ENCODE measurements at places on chromosomes 5 and 9.

DNA sequence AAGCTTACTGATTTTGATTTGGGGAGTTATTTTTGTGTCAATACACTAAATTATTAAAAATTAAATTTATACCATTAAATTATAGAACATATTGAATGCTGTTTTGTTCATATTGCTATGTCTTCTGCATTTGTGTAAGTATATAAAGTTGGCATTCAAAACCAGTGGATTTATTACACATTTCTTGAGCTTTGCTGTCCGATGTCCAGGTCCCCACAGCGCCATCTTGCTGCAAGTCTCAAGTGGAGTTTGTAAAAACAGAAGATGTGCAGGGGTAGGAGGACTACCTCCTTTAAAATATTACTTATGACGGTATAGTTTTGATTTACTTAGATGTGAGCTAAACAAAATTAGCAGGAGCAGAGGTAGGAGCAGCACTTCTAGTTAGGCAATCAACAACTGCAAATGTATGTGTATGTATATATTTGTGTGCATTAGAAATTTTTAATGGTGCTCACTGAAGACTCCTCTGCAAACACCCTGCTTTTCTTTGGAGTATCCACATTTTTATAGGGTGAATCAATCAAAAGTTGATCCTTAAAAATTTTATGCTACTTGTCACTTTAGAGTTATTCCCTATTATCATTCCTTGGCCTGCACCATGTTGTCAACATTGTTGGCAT, 37.4 kb downstream of the CPEB4 start:
- peak; percentile 53 for DNase-seq

- no peak for DNase-seq
These were observed 30.5 kb upstream of the ADAM19 start for GRCh38 chr5:157606046-157606445.

GRCh38 chr5:83488271-83488670, 16.7 kb downstream of the VCAN start:
- DNase-seq, result no peak

GRCh38 chr5:176514244-176514950, 22.8 kb downstream of the RNF44 start:
- no peak for DNase-seq

GRCh38 chr5:42235837-42236236, 187.4 kb upstream of the GHR start:
- no peak for DNase-seq

DNA sequence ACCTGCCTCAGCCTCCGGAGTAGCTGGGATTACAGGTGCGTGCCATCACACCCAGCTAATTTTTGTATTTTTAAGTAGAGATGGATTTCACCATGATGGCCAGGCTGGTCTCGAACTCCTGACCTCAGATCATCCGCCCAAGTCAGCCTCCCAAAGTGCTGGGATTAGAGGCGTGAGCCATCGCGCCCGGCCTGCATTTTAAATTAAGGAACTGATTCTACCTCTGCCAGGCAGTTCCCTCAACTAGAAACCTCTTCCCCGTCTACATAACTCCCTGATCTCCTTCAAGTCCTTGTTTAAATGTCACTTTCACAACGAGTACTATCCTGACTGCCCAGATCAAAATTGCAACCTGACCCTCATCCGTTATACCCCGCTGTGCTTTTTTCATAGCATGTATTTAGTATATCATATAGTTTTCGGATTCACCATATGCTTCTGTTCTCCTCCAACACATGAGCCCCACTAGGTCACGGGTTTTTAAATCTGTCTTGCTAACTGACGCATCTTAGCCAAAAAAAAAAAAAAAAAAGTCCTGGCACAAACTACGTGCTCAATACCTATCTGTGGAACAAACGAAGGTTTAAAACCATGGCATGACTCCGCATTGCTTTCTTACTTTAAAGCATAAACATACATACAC, 858 bp upstream of the SOWAHA start:
- DNase-seq, result no peak

DNA sequence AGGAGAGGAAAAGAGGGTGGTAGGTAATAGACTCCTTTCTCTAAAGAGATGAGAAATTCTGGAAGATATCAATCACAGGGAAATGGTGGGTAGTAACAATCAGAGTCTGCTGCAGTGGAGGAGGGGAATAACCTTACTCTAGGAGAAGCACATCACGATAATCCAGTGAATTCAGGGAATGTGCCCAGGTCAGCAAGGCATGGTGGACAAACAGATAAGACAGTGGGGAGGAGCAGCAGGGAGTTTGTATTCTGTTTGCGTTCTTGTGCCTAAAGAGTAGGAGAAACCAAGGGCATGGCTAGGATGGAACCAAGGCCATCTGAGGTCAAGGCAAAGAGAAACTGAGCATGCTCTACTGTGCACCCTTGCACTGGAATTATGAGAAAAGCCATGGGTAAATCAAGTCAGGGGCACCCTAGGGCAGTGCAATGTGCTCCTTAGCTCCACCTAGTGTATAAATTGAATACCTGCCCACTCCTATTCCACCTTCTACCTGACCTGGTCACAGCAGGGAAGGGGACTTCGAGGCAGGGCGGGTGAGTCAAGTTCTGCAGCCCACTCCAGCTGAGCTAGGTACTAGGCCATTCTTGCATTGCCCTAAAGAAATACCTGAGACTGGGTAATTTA, 31.6 kb downstream of the RETREG1 start:
- DNase-seq, result no peak

DNA sequence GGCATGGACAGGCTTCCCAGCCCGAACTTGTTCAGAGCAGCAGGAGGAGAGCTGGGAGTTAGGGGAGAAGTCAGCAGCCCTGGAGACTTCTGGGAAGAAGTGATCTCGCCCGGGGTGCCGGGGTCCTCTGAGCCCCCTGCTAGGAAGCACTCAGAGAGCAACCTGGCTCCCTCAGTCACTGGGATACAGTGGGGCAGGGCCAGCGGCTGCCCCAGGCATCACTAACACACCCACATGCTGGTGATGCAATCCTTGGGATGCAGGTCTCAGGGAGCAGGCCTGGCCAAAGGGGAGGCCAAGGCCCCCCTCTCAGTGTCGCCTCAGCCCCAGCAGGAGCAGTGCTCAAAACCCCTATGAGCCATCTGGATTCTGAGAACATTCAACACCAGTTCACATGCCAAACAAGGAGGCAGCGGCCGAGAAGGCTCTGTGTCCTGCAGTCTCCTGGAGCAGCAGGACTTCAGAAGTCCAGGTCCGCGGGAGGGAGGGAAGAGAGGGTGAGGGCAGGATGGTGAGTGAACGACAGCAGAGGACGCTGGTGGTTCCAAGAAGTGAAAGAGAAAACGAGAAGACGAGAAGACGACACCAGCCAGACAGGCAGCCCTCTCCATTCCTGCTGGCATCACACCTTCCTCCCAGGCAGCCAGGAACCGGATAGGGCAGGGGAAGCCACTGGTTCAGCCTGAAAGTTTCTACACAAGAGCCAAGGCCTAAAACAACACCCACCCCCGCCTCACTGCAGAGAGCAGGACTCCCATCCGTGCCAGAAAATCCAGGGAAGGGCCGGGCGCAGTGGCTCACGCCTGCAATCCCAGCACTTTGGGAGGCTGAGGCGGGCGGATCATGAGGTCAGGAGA, 2.3 kb downstream of the PNPLA7 start:
- no peak for DNase-seq

DNA sequence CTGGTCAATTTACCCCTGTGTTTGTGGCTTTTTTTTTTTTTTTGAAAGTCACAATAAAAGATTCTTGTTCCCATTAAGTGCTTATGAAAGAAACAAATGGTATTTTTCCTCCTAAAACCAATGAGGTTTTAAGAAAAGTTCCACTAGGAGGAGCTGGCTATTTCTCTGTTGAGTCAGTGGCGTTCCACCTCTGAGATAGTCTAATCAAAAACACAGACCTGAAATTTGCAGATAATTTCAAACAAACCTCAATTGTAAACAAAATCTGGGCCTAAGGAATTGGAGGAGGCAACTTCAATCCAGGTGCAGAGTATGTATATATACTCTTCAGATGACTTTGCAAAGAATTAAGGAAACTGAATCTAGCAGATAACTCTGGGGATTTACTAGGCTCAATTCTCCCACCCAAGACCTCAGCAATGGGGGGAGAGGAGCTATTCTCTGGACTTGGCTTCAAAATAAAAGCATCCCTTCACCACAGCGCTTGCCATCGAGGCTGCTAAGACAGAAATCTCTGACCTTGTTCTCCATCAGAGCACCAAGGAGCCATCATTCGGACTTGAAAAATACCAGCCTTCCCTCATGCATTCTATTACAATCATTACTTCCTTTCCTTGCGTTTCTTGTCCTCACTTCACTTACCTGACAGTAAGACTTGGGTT, 52.4 kb downstream of the FANCC start:
- peak; percentile 69 for DNase-seq

- no peak for DNase-seq
These were observed 58.0 kb downstream of the RNF38 start for GRCh38 chr9:36341936-36342577.

DNA sequence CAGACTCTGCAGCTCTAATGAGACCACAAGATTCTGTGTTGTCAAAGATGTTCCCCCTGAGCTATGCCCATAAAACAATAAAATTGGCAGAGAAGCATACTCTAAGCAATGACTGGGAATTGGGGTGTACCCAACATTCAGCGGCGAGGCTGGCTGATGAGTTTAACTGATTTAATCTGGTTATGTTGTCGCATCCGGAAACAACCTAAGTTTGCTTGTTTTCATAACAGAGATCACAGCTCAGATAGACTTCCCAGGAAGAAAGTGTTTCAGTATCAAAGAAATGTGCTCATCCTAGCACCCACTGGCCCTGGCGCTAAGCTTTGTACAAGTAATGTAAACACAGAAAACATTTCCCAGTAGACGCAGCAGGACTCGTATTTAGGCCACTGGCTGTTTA, 7.4 kb downstream of the SEMA5A start:
- DNase-seq, result no peak

GRCh38 chr9:91261417-91261816, 100.3 kb downstream of the AUH start:
- no peak for DNase-seq

- DNase-seq, result no peak
These were observed 6.9 kb upstream of the UBAP1 start for GRCh38 chr9:34171753-34172535.

- no peak for DNase-seq
These were observed 7.8 kb downstream of the RAI14 start for GRCh38 chr5:34663771-34664496.

DNA sequence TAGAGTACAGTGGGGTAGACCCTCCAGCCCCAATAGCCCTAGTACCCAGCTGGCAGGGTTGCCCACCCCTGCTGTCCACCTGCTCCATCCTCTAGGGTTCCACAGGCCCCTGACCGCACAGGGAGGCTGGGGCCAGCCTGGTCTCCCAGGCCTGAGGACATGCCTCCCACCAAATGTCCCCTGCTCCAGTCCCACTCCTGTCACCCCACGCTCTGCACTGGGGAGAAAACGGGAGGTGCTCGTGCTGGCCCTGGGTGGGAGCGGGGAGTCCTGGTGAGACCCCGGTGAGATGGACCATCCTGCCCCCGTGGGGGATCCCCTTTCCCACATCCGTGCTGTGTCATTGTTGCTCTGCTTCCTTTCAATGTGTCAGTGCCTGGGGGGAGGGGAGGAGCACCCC, 12.1 kb downstream of the CPLX2 start:
- no peak for DNase-seq

- DNase-seq, result peak; percentile 11
These were observed 262.9 kb downstream of the SPOCK1 start for GRCh38 chr5:137236252-137236651.

DNA sequence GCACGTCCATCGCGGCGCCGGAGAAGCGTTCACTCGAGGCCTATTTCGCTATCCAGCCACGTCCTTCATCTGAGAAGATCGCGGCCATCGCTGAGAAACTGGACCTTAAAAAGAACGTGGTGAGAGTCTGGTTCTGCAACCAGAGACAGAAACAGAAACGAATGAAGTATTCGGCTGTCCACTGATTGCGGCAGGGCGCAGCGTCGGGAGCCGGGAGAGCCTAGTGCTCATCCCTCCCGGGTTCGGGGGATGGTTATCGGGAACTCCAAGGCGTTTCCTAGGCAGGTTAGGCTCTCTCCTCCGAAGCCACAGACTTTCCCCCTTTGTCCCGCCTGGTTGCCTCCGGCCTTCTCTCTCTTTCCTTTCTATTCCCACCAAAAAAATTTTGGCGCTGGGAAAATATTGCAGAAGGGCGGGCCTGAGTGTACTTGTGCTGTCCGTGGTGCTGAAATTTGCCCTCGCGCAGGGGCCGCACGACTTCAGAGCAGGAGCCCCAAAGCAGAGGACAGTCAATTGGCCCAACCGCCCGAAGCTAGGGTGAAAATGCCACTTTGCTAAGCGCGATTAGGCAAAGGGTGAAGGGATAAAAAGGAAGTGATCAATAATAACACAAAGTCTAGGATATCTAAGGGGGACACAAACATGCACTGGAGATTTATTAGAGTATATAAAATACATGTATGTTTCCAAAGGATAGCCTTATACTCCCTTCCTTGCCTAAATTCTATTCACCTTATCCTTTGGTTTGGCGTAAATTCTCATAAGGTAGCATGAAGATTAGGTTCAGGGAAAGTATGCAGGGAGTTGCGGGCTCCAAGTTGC, 1.8 kb downstream of the POU4F3 start:
- peak; percentile 32 for DNase-seq

- no peak for DNase-seq
These were observed 135.4 kb downstream of the UGCG start for GRCh38 chr9:112032009-112032408.

GRCh38 chr9:125472562-125472925, 210.9 kb downstream of the GAPVD1 start:
- no peak for DNase-seq

- DNase-seq, result no peak
These were observed 28.0 kb downstream of the OSTF1 start for GRCh38 chr9:75116306-75116705.

- peak; percentile 76 for DNase-seq
These were observed 231.8 kb downstream of the PIK3R1 start for GRCh38 chr5:68447136-68447929.

Measured in renal cortical epithelial cell (primary cell).